ENCODE measurements at places on chromosomes 1 and 21.
A peak's percentile ranks its signal among the peaks of the same experiment; 100 is the strongest.

GRCh38 chr1:6498576-6499111, 7.2 kb upstream of the PLEKHG5 start:
- DNase-seq: no peak

DNA sequence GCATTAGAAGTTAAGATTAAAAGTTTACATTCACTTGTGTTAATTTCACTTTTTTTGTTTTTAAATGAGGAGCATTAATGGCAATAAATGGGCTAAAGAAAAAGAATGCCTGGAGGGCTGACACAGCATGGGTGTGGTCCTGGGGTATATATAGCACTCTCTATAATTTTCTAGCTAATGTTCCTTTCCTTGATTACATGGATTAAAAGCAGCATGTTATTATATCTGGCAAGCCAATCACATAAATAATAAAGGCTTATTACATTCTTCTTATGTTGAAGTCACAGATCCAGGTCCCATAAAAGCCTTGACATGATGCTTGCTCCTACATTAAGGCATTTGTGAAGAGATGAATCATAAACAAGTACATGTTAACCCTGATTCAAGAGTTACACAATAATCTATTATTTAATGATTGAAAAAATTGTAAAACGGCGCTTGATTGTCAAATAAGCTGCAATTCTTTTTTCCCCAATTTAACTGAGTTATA, 91.4 kb downstream of the LYPLAL1 start:
- no peak for DNase-seq

- DNase-seq: peak; percentile 64
These were observed 4.4 kb upstream of the MPZL1 start for GRCh38 chr1:167717351-167717750.

DNA sequence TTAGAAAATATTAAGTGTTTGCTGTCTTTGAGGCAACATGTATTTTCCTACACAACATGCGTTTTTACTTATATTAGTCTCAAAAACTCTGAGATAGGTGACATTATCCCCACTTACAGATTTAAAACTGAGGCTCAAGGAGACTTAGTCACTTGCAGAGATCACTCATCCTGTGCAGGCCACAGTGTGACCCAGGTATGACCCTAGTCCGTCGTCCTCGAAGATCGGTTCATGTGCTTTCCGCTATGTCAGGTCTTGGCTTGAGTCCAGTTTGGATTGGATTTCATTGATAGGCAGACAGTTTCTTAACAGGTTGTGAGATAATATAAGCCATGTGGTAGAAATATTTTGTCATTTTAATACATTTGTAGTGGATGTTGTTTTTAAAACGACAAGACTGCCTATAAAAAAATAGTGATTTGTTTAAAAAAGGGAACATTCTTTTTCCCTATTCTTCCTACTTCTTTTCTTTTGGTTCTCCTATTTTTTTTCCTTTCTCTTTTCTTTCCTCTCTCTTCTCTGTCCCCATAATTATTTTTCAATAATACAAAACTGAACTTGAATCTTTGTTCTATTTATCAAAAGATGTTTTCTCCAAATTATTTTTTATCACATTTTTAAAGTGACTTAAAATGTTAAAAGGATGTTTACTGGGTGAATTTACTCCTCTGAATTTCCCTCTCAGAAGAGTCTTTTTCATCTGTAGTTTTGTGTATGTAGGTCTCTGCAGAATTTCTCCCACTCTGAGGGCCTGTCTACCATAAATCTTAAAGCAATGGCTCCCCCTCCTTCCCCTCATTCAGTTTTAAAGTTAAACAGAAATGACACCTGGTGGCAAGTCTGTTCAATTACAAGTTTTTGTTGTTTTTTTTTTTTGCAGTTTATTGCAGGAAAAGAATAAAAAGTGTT, 81.8 kb downstream of the PHTF1 start:
- DNase-seq: peak; percentile 63

DNA sequence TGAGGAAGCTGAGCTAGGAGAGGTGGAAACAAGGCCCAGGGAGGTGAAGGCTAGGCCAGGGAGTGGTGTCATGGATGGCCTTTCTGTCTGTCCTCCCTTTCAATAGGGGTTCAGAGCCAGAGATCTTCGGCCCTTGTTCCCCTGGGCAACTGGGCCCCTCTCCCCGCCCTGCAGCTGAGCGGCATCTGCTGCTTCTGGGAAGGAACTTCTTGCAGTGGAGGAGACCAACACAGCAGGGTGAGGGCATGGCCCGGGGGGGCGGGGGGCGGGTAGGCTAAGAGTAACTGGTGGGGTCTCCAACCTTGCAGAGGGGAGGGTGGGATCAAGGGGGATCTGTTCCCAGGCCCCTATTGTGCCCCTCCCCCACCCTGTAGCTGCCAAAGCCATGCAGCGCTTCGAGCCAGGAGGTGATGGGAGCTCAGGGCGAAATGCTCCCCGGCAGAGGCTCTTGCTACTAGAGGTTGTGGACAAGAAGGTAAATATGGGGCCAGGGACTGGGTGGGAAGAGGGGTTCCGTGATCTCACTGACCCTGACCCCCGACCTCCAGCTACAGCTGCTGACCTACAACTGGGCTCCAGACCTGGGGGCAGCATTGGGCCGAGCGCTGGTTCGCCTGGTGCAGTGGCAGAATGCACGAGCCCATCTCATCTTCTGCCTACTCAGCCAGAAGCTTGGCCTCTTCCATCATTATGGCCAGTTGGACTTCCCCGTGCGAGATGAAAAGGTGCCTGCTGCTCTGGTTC, 11.7 kb downstream of the HYI start:
- DNase-seq: no peak

DNA sequence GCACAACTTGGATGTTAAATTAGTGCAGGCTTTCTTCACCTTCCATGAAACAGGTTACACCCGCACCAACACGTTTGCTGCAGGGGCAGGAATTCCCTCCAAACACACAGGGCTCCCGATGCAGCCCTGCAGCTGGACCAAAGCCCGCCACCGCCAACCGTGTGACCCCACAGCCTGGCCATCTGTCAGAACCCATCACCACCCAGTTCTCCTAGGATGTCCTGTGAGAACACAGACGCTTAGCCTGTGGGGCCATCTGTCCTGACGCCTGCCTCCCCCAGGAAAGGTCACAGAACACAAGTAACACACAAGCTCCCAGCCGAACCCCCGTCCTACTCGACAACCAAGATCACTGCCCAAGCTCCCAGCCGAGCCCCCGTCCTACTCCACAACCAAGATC, 108.1 kb downstream of the NPHP4 start:
- DNase-seq: no peak

DNA sequence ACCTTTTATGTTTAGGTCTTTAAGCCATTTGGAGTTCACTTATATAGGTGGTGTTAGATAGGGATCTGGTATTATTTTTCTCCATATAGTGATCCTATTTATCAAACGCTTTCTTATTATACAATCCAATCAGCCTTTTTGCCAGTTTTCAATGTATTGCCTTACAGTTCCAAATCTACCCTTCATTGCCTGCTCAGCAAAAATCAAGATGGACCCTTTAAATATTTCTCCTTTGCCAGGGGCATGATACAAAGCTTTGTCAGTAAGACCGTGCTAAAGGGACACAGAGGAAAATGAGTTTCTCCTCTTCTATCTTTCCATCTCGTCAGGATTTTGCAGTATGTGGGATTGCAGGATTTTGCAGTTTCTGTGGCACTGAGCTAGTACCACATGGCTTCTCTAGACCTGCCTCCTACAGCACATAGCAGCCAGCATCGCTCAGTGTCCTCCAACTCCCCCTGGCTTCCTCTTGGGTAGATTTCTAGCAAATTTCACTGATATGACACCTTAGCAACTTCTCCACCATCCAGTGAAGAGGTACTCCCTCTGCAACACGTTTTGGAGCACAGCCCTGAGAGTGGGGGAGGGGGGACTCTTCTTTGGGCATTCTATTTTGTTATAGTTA, 22.5 kb upstream of the CAP1 start:
- DNase-seq: no peak

DNA sequence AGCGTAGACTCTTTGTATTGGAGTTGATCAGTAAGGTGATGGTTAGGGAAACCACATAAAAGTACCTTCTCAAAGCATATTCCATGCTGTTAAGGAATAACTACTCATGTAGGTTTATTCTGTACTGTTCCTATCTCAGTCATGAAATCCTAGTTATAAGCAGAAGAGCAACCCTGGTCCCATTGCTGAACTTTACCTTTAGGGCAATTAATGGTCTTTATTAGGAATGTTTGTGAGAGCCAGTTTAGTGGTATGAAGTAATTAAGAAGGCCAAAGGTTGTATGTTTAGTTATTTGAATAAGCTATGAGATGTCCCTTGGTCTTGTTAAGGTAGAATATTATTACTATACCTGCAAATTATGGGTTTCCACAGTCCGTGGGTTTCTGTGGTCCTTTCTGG, 44.0 kb downstream of the ACP6 start:
- DNase-seq: no peak

All from IMR-90 (cell line).